ENCODE measurements at places on chromosomes 16 and 17.

DNA sequence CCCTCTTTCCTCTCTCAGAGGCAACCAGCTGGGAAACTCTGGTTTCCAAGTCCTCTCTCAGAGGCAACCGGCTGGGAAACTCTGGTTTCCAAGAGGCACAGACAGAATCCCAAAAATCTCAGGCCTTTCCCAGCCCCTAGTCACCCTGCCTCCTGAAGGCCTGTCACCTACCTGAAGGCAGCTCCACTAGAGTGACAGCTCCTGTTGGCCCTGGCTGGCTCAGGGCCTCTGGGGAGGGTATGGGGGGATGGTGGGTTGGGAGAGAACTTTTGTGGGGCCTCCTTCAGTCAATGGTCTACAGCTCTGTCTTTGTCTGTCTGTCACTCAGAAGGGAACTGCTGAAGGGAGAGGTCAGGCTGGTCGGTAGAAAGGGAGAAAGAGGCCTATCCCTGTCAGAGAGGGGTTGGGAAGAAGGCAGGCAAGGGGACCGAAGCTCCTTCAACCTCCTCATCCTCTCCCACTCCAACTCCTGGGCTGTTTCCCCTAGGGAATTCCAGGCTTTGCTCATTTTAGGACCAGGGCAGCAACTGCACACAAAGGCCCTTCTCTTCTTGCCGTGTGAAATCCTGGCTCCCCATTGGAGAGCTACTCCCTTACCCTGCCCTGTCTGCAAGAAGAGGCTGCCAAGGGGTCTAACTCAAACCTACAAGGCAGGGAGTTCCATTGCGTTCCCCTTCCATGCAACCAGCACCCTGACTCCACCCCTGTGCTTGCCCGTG, 23.6 kb downstream of the COPZ2 start:
- no peak for DNase-seq

DNA sequence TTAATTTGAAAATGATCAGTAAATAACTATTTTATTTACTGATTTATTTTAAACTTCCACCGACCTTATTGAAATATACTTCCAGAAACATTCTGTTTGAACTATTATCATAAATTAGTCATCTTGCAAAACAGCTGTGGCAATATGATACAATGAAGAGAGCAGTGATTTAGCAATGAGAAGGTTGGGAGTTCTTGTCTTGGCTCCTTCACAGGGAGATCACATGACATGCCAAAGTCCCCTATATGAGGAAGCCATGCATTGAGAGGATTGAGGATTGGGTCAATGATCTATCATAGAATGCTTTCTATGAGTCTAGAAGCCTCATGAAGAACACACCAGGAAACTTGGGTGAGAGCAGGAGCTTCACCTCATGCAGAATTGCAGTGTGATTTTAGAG, 222.7 kb downstream of the LGALS9B start:
- no peak for DNase-seq

GRCh38 chr16:73724503-73724902, 572.1 kb upstream of the PSMD7 start:
- DNase-seq = no peak

DNA sequence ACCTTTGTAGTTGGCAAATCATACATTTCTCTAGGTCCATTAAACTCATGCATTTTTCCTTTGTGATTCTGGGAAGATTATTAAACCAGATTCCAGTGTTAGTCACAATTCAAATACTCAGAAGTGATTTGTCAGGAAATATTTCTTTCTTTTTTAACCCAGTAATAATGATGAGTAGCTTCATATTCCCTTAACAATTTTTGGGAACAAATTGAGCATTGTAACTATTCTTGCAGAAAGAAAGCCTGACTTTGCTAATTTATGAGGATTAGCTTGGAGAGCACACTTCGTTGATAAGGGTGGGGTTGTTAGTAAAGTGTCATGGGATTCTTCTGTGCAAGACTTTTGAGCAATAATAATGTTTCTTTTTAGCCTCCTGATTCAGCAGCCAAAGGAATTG, 18.7 kb upstream of the KRT24 start:
- no peak for DNase-seq
